CD4-positive, alpha-beta T cell treated with Interleukin-10 for 1 hour (primary cell): ENCODE measurements at places on chromosomes 7 and 10.
A peak's percentile ranks its signal among the peaks of the same experiment; 100 is the strongest.

DNA sequence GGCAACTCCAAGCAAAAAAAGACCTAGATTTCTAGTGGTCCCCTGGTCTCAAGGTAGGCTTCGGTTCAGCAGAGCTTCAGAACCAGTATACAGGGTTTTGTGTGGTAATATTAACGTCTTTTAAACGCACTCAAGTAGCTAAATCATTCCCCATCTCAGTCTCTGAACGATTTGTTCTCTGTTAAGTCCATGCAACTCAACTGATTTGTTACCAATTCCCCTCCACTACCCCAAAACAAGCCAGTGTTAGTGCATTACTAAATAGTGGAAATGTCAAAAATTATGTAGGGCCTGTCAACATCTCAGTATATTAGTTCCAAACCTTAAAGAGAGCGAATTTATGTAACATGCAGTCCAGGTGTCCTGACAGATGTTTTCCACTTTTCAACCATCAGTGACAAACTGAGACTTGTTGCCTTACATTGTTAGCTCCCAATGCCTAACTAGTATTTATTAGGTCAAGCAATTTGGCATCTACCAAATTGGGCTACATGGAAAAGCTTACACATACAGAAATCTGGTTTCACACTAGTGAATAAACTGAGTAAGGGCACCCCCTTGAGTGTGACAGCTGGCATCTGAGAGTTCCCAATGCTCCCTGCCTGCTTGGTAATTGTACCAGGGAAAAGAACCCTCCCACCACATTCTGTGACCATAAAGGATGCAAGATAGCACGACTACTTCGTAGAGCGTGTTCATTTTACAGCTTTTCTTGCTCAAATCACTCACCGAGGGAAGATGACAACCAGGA, 12.2 kb downstream of the HNRNPA2B1 start:
- DNase-seq, result peak; percentile 50

GRCh38 chr10:119608316-119609155, 11.8 kb upstream of the TIAL1 start:
- peak; percentile 47 for DNase-seq

DNA sequence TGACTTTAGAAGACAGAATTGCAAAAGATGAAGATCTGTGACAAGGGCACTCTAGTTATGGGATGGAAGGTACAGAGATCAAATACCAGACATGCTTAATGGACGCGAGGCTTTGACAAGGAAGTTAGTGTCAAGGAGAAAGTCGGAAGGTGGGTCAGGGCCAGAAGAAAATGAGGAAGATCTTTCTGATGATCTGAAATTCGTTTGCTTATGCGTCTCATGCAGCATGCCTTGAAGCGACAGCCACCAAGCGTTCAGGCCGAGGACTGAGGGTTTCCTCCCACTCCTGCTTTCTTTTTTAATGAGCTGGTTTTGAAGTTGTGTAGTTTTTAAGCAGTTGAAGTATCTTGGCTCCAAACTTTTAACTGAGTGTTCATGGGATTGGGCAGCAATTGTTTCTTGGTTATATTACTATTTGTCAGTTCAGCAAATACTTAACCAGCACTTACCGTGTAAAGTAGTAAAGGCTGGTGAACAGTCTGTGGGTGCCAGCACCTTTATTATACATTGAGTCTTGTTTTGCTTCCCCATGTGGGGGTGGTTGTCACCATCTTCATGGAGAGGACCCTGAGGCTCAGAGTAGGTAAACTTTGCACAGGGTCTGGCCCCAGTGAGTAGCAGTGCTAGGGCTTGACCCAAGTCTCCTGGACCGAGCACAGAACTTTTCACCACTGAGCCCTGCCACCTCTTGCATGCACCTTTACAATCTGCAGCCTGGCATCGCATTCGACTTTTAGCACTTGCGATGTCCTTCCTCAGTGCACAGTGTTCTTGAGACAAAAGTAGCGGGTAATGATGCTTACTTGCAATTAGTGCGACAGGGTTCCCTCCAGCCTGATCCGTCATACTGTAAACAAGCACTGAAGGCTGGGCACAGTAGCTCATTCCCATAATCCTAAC, 14.3 kb upstream of the BHLHA15 start:
- DNase-seq, result no peak

DNA sequence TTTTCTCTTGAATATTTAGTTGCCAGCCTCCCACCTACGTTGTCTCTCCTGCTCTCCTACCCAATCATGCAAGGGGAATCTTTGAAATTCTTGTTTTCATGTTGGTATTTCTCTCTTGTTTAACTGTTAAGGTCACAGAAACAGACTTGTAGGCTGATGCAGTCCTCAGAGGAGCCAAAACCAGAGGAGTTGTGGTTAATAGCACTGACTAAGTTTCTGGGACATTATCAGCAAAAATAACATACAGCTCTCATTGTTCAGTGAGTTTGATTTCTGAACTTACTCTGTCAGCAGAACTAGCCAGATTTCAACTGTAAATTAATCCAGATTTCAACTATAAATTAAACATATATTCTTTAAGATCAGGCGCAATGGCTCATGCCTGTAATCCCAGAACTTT, 11.1 kb upstream of the CUL1 start:
- DNase-seq, result no peak

GRCh38 chr7:4808026-4808425, 32.6 kb downstream of the AP5Z1 start:
- no peak for DNase-seq

- no peak for DNase-seq
These were observed 122.7 kb upstream of the TMEM229A start for GRCh38 chr7:124155432-124156022.

GRCh38 chr7:155203882-155204691, 93.6 kb upstream of the INSIG1 start:
- no peak for DNase-seq

GRCh38 chr10:76211691-76212090, 780.3 kb downstream of the LRMDA start:
- no peak for DNase-seq

- DNase-seq, result no peak
These were observed 7.1 kb upstream of the DUSP5 start for GRCh38 chr10:110490640-110491039.

GRCh38 chr7:139328375-139328774, 12.8 kb upstream of the FMC1 start:
- DNase-seq, result no peak

GRCh38 chr10:46527241-46527811, 29.1 kb downstream of the GPRIN2 start:
- DNase-seq, result no peak

- no peak for DNase-seq
These were observed 106.2 kb upstream of the KCTD7 start for GRCh38 chr7:66522518-66522917.

- no peak for DNase-seq
These were observed 41.7 kb upstream of the CALD1 start for GRCh38 chr7:134737566-134738345.

- no peak for DNase-seq
These were observed 36.0 kb downstream of the PRTFDC1 start for GRCh38 chr10:24916365-24916764.

- no peak for DNase-seq
These were observed 112.9 kb downstream of the LHPP start for GRCh38 chr10:124574456-124575070.

DNA sequence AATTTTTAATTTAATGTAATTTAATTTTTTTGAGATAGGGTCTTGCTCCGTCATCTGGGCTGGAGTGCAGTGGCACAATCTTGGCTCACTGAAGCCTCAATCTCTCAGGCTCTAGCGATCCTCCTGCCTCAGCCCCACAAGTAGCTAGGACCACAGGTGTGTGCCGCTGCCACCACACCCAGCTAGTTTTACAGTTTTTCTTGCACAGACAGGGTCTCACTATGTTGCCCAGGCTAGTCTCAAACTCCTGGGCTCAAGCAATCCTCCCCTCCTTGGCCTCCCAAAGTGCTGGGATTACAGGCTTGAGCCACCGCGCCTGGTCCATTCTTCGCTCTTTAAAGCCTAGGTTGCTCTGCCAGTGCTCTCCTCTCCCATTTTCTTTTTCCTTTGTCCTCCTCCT, 12.9 kb downstream of the CALML3 start:
- no peak for DNase-seq

- DNase-seq, result no peak
These were observed 70.2 kb downstream of the LRGUK start for GRCh38 chr7:134197345-134197744.

DNA sequence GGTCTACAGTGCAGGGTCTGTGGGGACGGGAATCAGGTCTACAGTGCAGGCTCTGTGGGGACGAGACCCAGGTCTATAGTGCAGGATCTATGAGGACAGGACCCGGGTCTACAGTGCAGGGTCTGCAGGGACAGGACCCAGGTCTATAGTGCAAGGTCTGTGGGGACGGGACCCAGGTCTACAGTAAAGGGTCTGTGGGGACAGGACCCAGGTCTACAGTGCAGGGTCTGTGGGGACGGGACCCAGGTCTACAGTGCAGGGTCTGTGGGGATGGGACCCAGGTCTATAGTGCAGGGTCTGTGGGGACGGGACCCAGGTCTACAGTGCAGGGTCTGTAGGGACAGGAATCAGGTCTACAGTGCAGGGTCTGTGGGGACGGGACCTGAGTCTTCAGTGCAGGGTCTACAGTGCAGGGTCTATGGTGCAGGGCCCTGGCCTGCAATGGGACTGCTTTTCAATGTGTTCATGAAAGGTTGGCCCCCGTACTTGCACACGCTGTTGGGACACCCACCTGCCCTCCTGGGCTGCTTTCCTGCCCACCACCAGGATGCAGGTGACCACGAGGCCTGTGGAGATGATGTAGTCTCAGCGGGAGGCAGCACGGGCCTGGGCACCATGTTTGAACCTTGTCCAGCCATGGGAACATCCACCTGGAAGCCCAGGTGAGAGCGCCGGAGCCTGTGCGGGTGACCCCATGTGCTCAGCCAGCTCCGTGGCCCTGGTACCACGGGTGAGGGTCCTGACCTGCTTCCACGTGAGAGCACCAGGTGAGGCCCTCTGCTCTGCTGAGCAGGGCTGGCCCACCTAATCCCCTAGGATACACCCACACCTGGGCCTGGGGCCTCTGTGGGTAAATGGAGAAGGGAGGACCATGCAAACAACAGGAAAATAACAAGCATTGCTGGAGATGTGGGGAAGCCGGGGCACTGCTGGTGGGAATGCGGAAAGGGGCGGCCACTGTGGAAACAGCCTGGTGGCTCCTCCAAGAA, 91.4 kb upstream of the DIP2C start:
- no peak for DNase-seq

DNA sequence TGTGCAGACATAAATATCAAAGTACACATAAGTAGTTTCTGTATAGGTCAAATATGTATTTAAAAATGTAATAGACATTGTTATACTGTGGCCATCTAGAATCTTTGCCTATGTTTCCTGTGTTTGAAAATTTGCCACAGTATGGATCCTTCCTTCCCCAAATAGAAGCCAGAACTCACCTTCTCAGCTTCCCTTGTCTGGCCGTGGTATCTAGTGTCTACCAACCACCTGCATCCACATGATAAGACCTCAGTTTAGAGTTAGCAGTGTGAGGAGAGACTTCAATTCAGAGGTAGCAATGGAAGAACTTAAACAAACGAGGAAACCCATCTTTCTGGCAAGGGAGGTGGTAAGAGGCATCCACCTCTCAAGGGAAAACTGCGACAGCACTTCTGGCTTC, 4.9 kb downstream of the TRDMT1 start:
- DNase-seq, result no peak

DNA sequence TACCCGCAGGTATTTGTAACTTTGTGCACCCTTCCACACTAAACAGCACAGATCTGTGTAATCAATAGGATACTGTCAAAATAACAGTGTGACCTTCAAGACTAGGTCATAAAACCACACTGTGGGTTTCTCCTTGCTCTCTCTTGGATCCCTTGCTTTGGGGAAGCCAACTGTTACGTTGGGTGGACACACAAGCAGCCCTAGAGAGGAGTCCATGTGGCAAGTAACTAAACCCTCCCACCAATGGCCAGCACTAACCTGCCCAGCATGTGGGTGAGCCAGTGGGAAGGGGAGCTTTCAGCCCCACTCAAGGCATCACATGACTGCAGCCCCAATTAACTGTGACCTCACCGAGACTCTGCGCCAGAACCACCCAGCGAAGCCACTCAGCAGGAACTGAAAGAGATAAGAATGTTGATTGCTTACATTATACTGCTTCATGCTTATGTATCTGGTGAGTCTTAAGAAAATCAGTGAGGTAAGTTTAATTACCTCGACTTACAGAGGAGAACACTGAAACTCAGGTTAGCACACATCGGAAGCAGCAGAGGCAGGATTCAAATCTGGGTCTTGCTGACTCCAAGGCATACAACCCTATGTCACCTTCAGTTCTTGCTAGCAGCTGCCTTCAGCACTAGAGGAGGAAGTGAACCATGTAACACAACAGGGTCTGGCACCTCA, 9.4 kb upstream of the ZC3HAV1 start:
- DNase-seq, result no peak

- DNase-seq, result no peak
These were observed 1.7 kb upstream of the CACNA2D1 start for GRCh38 chr7:82445271-82445670.

DNA sequence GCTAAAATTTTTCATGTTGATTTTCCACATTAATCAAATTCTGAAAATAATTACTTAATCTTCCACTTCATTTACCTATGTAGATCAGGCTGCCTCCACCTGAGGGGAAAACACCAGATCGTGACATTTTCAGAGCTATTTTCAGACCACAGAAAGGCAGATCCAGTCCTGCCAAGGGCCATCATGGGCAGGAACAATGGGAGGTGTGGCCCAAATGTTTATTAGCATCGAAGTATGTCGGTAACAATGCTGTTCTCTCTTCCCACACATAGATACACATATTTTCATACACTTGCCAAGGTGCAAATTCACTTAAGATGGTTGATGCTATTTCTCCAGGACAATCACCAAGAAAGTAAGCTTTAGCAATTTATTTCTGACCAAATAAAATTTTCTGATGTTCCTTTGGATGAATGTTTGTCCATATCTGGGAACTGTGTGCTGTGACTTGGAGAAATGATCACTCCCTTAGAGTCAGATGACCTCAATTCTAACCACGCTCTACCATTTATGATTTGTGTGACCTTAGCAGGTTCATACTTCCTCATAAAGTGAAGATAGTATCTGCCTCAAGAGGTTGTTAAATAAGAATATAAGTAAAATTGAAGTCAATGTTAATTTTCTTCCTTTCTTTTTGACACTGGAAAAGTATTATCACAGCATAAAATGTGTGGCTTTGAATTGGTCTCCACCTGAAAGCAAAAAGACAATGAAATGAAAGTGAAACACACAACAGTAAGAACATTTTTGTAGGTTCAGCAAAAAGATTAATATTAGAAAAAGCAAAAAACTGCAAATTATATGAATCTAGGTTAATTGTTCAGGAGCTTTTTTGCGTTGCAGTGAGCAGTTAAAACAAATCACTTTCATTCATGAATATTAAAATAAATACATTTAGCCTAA, 310.4 kb upstream of the PHF14 start:
- DNase-seq, result no peak

GRCh38 chr10:81708929-81709328, 166.1 kb upstream of the NRG3 start:
- no peak for DNase-seq

- DNase-seq, result no peak
These were observed 137.3 kb upstream of the ZMIZ1 start for GRCh38 chr10:78931321-78932053.

GRCh38 chr10:79320820-79321493, 26.3 kb upstream of the PPIF start:
- DNase-seq, result no peak

- DNase-seq, result no peak
These were observed 181.9 kb upstream of the TCF7L2 start for GRCh38 chr10:112768121-112768520.
